ENCODE measurements at places on chromosomes 4 and X.

DNA sequence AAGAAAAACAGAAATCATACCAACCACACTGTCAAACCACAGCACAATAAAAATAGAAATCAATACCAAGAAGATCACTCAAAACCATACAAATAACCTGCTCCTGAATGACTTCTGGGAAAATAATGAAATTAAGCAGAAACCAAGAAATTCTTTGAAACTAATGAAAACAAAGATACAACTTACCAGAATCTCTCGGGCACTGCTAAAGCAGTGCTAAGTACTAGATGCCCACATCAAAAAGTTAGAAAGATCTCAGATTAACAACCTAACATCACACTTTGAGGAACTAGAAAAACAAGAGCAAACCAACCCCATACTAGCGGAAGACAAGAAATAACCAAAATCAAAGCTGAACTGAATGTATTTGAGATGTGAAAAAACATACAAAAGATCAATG is 33.2 kb downstream of the AWAT2 start:
- no peak for DNase-seq

DNA sequence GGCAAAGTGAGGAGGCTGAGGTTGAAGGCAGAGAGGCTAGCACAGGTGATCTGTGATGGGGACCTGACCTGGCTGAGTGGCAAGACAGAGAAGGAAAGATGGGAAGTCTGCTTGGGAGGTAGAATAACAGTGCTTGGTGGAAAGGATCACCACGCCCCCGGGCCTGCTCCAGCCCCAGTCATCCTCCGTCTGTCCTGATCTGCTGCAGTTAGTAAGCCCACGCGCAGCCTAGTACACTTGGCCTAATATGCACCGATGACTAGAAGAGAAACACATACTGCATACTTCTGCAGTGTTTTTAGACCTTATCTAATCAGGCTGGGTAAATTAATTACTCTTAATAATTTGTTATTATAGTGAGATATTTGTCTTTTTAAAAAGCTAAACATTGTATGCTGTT is 103.7 kb upstream of the KLF3 start:
- no peak for DNase-seq

DNA sequence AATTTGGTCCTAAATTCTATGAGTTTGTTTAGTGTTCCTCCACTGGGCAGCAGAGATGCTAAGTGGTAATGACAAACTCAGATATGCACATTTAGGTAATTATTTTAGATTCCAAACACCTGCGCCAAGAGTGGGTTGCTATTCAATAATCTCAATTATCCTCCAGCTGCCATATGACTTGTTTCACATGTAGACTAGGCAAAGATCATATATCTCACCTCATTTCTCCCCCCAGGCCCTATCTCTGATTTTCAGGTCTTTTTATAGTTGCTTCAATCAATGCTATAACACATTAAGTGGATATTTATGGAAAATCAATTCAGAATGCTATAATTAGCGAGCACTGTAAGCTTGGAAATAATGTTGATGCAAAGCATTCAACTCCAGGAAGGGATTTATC is 217.6 kb downstream of the KCTD8 start:
- no peak for DNase-seq

DNA sequence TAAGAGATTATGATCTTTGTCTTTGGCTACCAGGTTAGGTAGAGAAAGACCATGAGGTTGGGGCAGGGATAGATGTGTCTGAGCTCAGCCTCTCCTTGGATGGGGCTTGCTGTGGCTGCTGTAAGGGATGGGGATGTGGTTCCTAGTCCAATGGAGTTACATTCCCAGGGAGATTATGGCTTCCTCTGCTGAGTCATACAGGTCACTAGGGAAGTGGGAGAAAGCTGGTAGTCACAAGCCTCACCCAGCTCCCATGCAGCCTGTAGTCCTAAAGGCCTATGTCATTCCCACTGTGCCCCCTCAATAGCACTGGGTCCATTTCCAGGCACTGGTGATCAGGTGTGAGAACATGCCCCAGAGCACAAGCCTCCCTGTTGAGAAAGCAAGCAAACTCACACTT is 70.6 kb upstream of the CENPE start:
- DNase-seq, result no peak

DNA sequence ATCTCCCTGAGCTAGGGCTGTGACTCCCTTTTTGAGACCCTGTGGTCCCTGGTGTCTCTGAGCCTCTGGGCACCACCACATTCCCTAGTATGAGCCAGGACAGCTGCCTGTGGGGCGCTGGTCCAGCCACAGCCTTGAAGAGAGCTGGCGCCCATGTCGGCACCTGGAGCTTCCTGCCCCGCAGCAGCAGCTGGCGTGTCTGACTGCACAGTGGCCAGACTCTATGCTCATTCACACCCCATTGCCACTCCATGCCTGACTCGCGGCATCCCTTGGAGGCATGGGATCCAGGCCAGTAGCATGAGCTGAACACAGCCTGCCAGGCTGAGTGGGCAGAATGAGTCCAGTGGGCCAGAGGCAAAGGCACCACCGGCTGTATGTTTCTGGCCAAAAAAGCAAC is 8.3 kb upstream of the SPP1 start:
- no peak for DNase-seq

DNA sequence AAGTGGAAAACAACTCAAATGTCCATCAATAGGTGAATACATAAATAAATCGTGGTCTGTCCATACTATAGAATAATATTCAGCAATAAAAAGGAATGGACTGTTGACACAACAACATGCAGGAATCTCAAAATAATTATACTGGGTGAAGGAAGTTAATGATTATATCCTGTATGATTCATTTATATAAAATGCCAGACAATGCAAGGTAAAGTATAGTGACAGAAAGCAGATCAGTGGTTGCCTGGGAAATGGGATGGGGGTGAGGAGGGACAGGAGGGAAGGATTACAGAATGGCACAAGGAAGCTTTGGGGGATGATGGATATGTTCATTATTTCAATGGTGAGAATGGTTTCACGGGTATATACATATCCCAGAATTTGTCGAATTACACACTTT is 12.3 kb downstream of the PYURF start:
- no peak for DNase-seq

DNA sequence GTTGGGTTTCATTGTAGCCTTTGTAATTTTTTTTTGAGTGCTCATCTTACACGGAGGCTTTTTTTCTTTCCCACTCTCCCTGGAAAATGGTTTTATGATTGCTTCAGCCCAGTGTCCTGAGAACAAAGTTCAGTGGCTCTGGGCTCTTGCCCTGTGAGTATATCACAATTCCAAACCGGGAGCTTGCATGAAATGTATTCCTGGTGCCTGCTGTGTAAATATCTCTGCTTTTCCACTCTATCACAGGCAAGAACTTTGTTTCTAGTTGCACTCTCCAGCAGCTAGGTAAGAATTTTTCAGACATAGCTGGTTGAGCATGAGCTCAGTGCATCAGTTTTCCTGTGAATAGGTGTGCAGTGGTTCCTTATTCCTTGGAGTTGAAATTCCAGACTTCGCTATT is 60.8 kb downstream of the SUPT20HL2 start:
- no peak for DNase-seq

DNA sequence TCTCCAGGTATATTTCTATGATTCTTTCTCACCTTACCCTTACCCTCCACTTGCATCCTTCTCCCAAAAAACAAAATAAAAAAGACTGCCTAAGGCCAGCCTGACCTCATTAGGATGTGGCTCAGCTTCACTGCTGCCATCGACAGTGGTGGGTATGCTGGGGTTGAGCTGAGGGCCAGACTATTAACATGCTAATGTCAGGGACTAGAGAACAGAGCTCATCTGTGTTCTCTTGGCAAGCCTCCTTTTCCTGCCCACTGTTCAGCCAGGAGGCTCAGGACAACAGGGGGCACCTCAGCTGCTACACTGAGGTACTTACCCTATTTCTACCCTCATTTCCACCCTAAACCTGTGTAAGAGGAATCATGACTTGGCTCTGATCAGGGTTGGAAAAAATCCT is 59.3 kb downstream of the MSN start:
- DNase-seq, result no peak

- no peak for DNase-seq
These were observed 46.1 kb downstream of the SLIT2 start for GRCh38 chr4:20297783-20298182.

DNA sequence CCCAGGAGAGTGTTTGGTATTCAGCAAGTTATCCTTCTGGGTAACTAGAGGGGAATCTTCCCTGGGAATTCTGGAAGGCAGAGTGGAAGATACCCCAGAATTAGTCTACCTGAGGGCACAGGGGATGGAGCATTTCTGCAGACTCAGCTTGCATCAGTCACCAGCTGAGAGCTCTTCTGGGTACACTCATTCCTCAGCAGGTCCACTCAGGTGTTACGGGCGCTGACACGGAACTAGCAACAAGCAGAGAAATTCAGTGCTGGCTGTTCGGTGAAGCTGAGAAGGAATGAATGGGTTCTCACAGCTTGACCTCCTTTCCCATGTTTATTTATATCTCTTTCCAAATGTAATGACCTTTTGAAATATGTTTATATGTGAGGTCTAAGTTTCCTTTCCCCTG is 106.0 kb upstream of the PNPLA4 start:
- DNase-seq, result peak; percentile 34

GRCh38 chr4:8402640-8403039 is 37.9 kb downstream of the ACOX3 start:
- no peak for DNase-seq

GRCh38 chrX:93332329-93332728 is 341.0 kb downstream of the NAP1L3 start:
- DNase-seq, result peak; percentile 3

- no peak for DNase-seq
These were observed 29.0 kb downstream of the COQ2 start for GRCh38 chr4:83255584-83255983.

DNA sequence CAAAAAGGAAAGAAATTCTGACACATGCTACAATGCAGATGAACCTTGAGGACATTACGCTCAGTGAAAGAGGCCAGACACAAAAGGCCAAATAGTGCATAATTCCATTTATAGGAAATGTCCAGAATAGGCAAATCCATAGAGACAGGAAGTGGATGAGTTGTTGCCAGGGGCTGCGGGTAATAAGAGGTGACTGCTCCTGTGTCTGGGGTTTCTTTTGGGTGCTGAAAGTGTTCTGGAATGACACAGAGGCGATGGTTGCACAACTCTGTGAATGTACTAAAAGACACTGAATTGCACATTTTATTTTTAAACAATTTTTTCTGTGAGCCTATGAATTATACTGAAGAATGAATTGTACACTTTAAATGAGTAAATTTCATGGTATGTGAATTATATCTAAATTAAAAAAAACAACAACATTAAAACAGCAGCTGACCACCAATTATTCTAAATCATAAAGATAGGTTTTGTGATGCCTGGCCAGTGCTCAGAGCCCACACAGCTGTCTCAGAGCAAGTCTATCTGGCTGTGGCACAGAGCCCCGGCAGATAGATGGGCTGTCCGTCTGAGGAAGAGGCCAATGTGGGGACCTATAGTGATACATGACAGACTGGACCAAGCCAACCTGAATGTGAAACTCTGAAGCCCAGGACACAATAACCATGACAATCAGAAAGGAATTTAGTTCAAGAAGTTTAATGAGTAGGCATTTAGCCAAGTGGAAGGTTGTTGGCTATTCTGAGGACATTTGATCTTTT is 23.5 kb upstream of the IRAK1 start:
- no peak for DNase-seq

DNA sequence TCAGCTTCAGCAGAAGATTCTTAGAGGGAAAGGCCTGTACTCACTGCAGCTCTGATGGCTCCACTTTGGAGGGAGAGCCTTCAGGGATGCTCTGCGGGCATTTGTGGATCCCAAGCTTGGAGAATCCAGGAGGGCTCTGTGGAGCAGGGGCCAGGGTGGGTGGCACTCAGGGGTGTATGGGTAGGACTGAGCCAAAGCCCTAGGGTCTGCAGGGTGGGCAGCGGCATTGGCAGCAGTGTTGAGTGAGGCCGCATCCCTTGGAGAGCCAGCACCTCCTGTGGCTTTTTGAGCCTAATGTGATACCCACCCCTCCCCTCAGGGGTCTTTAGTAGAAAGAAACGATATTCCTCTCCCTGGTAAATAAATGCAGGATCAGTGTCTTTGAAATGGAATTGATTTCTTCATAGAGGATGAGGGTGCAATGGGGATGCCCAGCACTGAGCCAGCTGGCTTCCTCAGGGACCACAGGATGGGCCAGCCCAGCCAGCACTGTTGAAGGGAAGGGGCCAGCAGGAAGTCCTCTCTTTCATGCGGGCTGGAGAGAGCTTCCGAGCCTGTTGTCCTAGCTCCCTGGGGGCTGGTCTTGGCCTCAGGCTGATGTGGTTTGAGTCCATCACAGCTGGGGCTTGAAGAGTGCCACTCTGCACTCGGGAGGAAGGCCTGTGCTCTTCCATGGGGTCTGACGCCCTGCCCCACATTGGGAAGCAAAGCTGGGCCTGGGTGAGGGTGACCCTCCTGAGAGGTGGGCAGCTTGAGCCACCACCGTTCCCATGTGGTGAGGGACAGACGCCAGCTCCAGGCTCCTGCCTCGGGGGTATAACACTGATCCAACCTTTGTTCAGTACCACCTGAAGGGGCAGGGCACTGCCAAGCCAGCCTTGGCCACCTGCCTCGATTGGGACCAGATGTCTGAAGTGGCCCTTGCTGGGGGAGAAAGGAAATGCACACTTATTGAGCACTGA is 49.5 kb downstream of the PSAPL1 start:
- DNase-seq, result peak; percentile 8

- DNase-seq, result no peak
These were observed 1027.3 kb downstream of the PCDH18 start for GRCh38 chr4:136505020-136505419.

- DNase-seq, result no peak
These were observed 1349.1 kb downstream of the FSTL5 start for GRCh38 chr4:160814726-160815125.

DNA sequence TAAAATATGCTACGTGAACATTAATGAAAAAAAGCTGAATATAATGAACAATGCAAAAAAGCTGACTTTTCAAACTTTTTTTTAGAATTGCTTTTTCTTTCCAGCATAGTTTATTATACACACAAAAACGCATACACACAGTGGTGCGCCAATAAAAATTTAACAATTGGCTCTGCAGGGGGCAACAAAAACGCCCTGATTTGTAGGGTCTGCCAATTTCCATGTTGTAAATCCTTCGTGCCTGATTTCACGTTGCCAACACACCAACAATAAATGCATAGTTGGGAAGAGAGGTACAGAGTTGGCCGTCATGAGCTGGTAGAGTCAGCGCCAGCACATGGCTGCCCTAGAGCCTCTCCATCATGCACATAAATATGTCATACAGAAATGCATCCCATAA is 333.1 kb downstream of the MAPK10 start:
- no peak for DNase-seq

GRCh38 chrX:153379508-153379907 is 21.6 kb downstream of the PNMA6E start:
- DNase-seq, result no peak

DNA sequence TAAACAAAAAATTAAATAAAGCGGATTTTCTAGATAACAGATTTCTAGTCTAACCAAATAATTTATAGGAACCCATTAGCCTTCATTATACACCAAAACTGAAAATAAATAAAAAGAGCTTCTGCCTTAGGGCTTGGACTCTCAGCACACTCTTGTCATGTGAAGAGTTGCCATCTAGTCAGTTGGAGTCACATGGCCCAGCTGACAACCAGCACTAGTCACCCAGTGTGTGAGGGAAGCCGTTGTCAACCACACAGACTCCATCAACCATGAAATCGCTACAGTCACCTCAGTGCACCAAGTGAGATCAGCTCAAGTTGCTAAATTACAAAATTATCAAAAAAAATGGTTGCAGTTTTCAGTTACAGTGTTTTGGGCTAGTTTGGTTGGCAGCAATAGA is 470.0 kb downstream of the GASK1B start:
- no peak for DNase-seq

Measured in kidney (tissue), 22 donors.